ENCODE measurements at places on chromosomes 16 and 17. TPM values are rescaled to one million over a fixed set of nuclear protein-coding genes. Genes with fewer than 3 reads are reported as not detected.

DNA sequence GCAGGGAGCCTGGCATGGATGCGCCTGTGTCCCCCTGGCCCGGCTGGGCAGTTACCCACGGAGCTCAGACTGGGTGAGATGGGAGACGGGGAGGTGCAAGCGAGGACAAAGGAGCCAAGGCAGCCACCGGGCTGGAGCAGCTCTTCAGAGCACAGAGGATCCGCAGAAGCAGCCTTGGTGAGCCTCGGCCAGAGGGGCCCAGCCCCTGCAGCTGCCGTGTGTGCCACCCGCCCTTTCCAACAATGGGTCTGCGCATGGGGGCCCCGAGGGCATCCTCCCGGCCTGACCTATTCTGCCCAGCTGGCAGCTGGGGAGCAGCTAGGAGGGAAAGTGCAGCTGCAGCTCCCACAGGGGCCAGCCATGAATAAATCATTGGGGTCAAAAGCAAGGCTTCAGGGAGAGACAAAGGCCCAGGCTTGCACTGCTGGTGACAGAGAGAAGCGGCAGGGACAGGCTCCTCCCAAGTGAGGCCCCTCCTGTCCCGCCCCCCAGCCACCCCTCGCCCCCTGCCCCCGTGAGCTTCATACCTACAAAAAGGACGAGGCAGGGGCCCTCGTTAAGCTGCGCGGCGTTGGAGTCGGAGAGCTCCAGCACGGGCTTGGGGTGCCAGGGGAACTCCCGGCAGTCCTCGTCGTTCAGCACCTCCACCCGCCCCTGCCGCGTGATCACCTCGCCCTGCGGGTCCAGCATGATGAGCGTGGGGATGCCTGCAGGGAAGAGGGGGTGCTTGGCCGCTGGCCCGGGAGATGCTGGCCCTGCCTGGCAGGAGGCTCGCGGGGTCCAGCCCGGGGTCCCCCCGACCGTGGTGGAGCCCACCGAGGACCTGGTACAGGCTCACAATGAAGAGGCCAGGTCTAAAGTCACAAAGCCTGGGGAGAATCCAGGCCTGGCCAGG lies 22.6 kb downstream of the MRM3 start:
- DNase-seq: no peak

DNA sequence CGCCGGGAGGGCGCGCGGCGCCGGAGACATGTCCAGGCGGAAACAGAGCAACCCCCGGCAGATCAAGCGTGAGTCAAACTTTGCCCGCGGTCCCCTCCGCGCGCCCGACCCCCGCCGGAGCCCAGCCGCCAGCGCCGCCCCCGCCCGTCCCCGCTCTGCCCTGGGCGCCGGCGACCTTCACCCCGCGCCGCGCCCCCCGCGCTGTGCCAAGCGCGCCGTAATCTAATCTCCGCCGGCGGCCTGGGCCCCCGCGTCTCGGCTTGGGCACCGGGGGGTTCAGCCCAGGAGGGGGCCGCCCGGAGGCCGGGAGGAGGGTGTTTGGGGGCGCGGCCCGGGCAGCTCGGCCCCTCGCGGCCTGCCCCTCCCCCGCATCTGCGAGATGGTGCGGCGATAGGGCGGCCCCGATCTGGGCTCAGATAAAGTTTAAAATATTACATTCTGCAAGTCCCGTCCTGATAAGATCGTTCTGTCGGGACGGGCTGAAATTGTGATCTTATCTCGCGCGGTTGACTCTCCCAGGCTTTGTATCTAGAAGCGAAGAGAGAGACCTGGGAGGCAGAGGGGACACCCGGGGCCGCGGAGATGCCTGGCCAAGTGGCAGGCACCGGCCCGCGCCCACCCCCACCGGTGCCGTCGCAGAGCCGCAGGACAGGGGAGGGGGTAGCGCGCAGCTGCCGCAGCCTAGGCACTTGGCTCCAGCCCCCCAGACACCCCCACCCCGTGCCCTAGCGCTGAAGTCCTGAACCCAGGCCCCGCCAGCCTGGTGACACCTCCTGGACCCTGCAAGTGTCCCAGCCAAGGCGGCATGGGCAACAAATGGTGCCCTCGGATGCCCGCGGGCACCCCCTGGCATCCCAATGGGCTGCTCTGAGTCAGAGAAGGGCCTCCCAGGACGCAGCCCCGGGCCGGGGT lies 787 bp downstream of the ZFPM1 start:
- DNase-seq: no peak

DNA sequence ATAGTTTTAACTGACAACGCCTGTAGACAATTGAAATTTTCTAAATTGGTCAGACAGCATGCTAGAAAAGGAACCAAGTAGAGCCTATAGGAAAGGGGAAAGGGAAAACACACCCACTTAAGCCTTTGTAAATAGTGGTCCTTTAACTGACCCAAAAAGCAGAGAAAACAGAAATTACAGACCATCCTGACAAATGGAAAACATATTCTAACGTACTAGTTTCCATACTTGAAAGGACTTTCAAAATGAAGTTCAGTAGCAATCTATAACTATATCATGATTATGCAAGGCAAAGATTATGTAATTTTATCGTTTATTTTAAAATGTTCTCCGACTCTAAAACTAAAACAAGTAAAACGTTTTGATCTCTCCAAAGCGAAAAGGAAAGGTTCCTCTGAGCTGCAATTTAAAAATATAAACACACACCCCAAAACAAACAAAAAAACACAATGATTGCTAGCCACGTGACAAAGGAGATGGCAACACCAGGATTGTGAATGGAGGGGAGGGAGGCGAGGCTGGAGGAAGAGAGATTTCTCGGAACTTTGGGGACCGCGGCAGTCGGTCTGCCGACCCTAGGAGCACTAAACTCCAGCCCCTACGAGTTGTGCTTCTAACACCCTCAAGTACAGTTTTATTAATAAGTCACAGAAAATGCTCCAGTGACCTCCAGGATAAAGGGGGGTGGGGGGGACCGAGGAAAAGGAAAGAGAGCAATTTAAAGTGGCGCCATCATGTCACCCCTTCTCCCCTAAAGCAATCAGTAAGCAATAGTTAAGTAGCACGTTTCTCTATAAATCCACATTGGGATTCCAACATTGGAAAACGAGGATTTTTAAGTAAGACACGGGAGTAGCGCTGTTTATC lies 1.7 kb downstream of the KANSL1 start:
- no peak for DNase-seq

GRCh38 chr17:12318571-12319266 lies 298.0 kb downstream of the MAP2K4 start:
- DNase-seq: no peak

The TOM1L1 gene
- 26.7 TPM for polyA plus RNA-seq

- no peak for DNase-seq
Measured at GRCh38 chr16:30087181-30087898, 4.4 kb downstream of the TBX6 start.

GRCh38 chr17:20189979-20190378 lies 180.8 kb downstream of the SPECC1 start:
- no peak for DNase-seq

GRCh38 chr16:29899516-29900101 lies at the start of gene SEZ6L2:
SEZ6L2 (minus strand) TSS chr16:29899550; CDS start chr16:29899019, 531 bp downstream.
- DNase-seq: peak; percentile 81

DNA sequence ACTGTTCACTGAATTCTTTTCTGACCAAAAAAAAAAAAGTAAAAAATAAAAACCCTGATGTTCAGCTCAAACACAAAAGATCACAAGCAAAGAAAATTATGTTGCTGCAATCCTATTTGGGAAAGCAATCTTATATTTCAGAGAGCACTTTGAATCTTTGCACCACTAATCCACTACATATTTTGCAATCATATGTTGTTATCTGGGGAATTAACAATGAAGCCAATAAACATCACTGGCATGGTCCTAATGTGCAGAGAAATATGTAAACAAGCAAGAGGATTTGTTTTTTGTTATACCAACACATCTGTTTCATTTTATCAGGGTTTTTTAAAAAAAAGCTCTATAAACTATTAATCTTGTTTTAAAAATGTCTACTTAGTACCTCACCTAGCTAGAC lies 84.1 kb downstream of the TOX3 start:
- no peak for DNase-seq

The SYT17 gene
- 0.08 TPM for polyA plus RNA-seq

DNA sequence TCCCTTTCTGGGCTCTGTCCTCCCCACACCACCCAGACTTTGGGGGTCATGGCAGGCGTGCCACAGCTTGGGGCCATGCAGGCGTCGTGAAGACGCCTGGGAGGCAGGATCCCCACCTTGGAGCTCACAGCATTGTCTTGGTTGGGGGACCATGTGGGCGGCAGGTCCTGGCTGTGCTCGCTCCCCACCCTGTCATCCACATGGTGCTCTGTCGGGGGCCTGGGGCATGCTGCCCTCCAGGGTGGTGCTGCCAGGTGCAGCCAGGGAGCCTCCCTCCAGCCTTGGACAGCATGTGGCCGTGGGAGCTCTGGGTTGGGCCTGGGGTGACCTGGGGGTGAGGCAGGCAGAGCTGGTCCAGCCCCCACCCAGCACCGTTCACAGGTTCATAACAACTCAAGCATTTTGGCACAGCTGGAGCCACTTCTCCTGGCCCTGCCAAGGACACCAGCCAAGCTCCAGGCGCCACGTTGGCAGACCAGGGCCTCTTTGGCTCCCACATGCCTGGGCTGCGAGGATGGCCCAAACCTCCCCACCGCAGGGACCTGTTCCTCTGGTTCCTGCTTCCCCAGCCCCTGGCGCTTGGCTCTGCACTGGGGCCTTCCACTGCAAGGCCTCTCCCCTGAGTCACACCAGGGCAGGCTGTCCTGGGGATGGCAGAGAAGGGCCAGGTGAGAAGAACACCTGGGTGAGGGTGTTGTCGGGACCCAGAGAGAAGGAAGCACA lies 15.1 kb upstream of the ATP6V0C start:
- DNase-seq: no peak

DNA sequence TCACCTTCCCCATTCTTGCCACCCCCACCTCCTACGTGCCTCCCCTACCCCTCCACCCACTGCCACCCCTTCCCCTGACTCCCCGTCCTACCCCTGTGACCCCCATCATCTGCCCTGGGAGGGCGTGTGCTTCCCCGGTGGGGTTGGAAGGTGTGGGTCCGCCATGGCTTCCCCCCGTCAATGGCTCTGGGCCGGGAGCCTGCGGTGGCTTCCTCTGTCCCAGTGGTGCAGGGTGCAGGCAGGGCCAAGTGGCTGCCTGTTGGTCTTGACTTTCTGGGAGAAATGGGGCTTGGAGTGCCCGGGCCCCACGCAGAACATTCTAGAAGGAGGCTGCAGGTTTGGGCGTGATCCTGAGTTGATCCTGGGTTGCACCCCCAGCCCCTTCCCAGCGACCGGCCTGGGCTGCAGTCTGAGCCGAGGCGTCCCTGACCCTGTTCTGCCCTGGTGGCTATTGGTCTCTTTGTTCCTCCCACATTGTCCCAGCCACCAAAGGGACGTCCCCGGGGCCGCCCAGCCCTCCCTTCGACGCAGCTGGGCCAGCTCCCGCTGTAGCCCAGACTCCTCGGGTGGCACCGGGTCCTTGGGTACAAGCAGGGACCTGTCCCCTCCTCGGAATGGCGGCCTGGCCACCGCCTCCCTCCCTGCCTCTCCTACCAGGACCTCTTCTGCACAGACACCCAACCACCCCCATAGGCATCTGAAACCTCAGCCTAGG lies 25.7 kb downstream of the GSE1 start:
- DNase-seq: no peak

GRCh38 chr17:30290696-30291542 lies 825 bp downstream of the BLMH start:
- peak; percentile 74 for DNase-seq

The MPV17L gene
- polyA plus RNA-seq: 0.38 TPM

DNA sequence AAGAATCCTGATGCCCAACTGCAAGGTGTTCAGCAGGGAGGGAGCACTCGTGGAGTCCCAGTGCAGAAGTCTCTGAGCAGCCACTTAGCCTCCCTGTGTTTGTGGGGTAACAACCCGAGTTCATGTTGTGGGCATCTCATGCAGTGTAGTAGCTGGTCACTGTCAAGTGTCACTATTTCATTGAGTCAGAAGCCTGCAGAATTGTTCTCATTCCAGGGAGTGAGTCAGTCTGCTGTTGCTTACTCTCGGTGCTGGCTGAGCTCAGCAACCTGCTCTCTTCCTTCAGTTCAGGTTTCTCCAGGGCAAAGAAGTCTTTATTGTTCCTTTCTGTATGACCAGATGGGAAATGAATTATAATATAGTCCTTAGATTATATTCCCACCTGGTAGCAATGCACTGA lies 24.1 kb downstream of the HMOX2 start:
- peak; percentile 75 for DNase-seq

The WNT9B gene
- not detected for polyA plus RNA-seq

The TBC1D3B gene
- 0.47 TPM for polyA plus RNA-seq

The KRTAP4-5 gene
- not detected for polyA plus RNA-seq

DNA sequence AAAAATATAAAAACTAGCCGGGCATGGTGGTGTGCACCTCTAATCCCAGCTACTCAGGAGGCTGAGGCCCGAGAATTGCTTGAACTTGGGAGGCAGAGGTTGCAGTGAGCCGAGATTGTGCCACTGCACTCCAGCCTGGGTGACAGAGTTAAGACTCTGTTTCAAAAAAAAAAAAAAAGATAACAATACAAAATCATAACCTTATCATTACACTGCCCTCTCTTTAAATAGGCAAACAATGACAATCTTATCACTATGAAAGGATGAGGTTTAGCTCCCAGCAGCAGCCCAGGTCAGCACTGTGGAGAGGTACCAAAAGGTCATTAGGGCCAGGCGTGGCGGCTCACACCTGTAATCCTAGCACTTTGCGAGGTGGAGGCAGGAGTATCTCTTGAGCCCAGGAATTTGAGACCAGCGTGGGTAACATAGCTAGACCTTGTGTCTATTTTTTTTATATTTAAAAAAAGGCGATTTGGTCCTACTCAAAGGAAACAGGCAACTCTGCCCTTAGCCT lies 3.5 kb upstream of the DPEP2NB start:
- DNase-seq: no peak

The PAM16 gene
- polyA plus RNA-seq: 73.7 TPM
